ENCODE measurements at places on chromosomes 2 and 18.

- DNase-seq, result peak; percentile 2
Measured at GRCh38 chr18:79867666-79868065, 69.9 kb downstream of the KCNG2 start.

- no peak for DNase-seq
Measured at GRCh38 chr2:218858138-218858445, 1.5 kb upstream of the WNT6 start.

GRCh38 chr2:198102856-198103255, 298.5 kb downstream of the PLCL1 start:
- DNase-seq, result no peak

DNA sequence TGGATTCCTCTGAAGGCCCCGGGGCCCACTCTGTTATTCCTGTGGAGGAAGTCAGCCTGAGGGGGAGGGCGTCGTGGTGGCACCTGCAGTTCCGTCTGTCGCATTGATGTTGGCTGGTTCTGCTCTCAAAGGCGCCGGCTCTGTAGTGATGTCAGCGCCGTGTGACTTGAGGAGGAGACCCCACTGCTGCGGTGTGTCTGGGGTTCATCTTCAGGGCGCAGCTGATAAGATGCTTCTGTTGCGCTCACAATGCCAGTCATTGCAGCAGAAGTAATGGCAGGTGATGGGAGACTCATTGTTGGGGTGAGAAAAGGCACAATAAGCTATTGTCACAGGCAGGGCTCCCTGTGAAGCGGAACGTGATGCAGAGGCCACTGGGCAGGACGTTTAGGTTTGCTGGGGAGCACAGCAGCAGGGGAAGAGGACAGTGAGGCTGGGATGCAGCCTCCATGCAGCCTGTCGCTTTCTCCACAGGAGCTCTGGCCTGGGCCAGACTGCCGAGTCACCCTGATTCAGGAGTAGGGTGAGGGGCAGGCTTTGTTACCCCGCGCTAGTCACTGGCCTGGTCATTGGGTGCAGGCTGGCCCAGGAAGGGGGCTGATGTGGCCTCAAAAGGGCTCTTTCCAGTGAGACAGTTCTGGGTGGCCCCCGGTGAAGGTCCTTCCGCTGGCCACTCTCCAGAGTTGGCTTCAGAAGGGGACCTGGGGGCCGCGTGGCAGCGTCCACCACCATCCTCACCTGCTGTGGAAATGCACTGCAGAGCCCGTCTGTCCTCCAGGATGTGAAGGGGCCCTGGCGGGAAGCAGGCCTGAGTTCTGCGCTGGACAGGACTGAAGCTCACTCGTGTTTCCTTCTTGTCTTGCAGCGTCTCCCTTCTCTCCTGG, 42.9 kb downstream of the SH3BP4 start:
- DNase-seq, result peak; percentile 82
